Activated naive CD4-positive, alpha-beta T cell treated with anti-CD3 and anti-CD28 coated beads for 36 hours (primary cell): ENCODE measurements at places on chromosomes 2 and 18. TPM values are rescaled to one million over a fixed set of nuclear protein-coding genes. Genes with fewer than 3 reads are reported as not detected.

DNA sequence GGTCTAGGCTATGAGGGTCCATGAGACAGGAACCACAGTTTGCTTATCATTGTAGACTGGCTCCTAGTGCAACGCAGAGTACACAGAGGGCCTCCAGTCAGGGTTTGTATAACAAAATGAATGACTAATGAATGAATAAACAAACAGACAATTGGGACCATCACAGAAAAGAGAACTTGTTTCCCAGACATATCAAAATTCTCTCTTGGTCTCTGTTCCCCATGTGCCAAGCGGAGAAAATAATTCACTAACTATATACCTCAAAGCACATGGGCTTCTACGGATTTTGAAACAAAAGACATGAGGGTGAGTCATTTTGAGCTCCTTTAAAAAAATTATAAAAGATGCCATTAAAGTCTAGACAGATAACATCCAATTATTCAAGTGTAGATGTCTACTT, 28.0 kb downstream of the INO80C start:
- H3K4me3 ChIP-seq = no peak overlapping the region
- DNase-seq = no peak
- no peaks in the 10 kb centered on the region for H3K27me3 ChIP-seq
- peaks cover 4% of the 10 kb centered on the region for H3K4me1 ChIP-seq

DNA sequence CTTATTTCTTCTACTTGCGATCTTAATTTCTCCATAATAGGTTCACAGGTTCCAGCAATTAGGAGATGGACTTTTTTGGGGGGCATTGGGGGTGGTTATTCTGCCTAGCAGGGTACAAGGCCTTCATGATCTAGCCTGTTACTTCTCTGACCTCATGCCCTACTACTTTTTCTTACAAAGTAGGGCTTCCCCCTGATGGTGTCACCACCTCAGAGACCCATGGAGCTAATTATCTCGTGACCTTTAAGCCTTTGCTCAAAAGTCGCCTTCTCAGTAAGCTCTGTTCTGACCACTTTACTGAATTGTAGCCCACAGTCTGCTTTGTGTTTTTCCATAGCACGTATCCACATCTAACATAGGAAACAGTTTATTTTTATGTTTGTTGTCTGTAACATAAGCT, 458.0 kb downstream of the PARD3B start:
- H3K27ac ChIP-seq = no peak overlapping the region
- DNase-seq = no peak
- H3K4me3 ChIP-seq = no peak overlapping the region
- H3K4me1 ChIP-seq = peaks cover 26% of the 10 kb centered on the region
- H3K36me3 ChIP-seq = peaks cover 4% of the 10 kb centered on the region

GRCh38 chr2:191607096-191607495, 70.8 kb upstream of the NABP1 start:
- no peak for DNase-seq
- no peak overlapping the region for H3K4me3 ChIP-seq
- H3K36me3 ChIP-seq = no peaks in the 10 kb centered on the region
- peaks cover 5% of the 10 kb centered on the region for H3K4me1 ChIP-seq
- H3K27me3 ChIP-seq = no peaks in the 10 kb centered on the region

- no peak overlapping the region for H3K4me3 ChIP-seq
- peaks cover 17% of the 10 kb centered on the region for H3K27me3 ChIP-seq
- no peak for DNase-seq
These were observed 299.3 kb downstream of the CELF4 start for GRCh38 chr18:37266290-37266689.

GALNT5 gene
- total RNA-seq = not detected

DSG4 gene
- not detected for total RNA-seq

DNA sequence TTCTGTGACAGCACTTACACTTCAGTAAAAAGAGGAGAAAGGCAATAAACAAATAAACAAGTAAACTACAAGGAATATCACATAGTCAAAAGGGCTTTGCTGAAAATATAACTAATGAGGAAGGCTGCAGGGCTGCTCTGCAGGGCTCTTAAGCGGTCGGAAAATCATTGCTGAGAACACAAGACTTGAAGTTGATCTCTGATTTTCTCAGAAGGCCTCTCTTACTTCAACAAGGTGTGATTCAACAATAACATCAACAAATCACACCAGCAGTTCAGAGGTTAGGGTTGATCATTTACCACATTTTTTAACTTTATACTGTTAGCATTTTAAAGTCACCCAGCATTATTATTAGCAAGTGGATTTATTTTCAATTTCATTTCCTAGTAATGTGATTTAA, 215.6 kb downstream of the ARHGAP15 start:
- H3K4me1 ChIP-seq = peaks cover 21% of the 10 kb centered on the region
- no peaks in the 10 kb centered on the region for H3K27me3 ChIP-seq
- H3K4me3 ChIP-seq = no peak overlapping the region
- no peak for DNase-seq

DNA sequence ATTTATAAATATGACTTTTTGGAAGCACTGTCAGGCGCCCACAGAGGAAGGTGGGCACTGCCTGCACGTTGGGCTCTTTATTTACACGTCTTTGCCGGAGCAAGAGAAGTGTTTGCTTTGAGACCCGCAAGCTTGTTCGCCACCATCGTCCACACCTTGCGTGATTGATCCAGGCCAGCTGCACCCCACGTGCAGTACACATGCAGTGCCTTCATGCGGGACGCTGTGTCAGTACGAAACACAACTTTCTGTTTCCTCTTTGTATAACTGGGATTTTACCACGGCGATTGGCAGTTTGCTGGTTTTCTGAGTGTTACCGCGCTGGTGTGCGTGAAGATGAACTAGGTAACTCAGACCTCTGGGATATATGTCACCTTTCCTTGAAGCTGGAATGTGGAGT, 571.0 kb upstream of the SALL3 start:
- peaks cover 2% of the 10 kb centered on the region for H3K27me3 ChIP-seq
- H3K4me1 ChIP-seq = peaks cover 7% of the 10 kb centered on the region
- no peak for DNase-seq
- no peaks in the 10 kb centered on the region for H3K36me3 ChIP-seq
- H3K4me3 ChIP-seq = no peak overlapping the region
- no peak overlapping the region for H3K27ac ChIP-seq

DNA sequence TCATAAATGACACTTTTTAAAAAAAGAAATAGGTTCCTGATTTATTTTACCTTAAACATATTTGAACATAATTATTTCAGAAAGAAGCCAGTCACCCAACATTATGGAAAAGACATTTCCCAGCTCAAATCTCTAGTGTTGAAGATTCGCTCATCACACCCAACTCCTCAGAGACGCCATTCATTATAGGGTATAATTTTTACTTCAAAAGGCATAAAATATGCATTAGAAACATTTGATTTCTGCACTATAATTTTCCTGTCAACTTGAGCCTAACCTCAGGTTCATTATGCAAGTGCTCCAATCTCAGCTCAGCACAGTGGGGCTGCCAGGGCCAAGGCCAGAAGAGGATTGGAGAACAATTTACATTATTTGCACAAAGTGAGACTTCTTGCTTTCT, 58.8 kb upstream of the TTN start:
- peaks cover 9% of the 10 kb centered on the region for H3K36me3 ChIP-seq
- no peak overlapping the region for H3K4me3 ChIP-seq
- DNase-seq = no peak
- H3K27ac ChIP-seq = no peak overlapping the region
- no peaks in the 10 kb centered on the region for H3K27me3 ChIP-seq
- H3K4me1 ChIP-seq = peaks cover 2% of the 10 kb centered on the region

GRCh38 chr18:10314066-10314465, 140.4 kb upstream of the APCDD1 start:
- no peaks in the 10 kb centered on the region for H3K36me3 ChIP-seq
- no peak overlapping the region for H3K4me3 ChIP-seq
- no peak for DNase-seq
- H3K27me3 ChIP-seq = peaks cover 3% of the 10 kb centered on the region
- H3K27ac ChIP-seq = no peak overlapping the region
